MG63 (cell line): ENCODE measurements at places on chromosomes 16 and 17. TPM values are rescaled to one million over a fixed set of nuclear protein-coding genes. Genes with fewer than 3 reads are reported as not detected.

DNA sequence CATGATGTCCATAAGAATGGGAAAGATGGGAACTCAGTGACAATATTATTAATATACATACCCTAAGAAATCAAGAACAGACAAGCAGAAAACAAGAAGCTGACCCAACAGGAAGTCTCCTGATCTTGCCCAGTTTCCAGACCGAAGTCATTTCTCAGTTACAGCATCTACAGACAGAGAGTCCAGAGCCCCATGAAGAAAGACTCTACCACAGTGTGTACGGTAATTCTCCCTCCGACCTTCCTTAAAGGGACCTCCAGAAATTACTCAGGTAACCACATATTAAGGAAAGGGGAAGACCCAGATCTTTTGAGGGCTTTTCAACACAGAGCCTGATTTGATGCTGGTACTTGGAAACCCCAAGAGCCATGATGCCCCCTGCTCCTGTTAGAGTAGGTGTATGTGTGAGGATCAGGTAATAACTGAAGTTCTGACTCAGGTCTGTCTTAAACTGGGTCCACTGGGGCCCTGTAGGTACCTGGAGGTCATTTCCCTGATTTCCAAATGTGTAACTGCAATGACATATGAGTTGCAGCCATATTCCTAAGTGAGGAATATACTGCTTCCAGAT lies 132.4 kb downstream of the ABCA8 start:
- no peak for DNase-seq

The SULT1A4 gene
- 6.1 TPM in 1 of 2 replicates, not detected in the other for total RNA-seq

The ACE gene
- 0.40 TPM in 1 of 2 replicates, not detected in the other for total RNA-seq

DNA sequence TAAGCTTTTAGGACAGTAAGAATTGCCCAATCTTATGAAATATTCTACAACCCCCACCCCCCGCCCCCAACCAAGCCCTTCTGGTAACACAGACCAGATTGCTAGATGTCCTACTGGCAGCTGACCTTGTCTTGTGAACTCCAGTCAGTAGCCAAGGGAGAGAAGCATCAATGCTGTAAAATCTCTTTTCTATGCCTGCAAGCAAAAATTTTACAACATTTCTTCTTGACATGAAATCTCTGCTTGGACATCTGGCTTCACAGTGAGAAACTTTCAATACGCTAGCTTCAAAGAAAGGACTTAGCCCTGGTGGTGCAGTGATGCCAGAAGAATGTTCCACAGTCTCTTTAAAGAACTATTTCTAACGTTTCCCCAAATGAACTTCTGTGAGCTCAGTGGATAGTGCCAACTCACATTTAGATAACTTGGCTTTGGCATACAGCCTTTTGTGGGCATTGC lies 169.3 kb upstream of the AXIN2 start:
- no peak for DNase-seq

- peak; percentile 44 for DNase-seq
Measured at GRCh38 chr16:84952335-84953189, 58.8 kb downstream of the ZDHHC7 start.

The SLX1A gene
- total RNA-seq = 30.9 and 54.9 TPM in 2 replicates

DNA sequence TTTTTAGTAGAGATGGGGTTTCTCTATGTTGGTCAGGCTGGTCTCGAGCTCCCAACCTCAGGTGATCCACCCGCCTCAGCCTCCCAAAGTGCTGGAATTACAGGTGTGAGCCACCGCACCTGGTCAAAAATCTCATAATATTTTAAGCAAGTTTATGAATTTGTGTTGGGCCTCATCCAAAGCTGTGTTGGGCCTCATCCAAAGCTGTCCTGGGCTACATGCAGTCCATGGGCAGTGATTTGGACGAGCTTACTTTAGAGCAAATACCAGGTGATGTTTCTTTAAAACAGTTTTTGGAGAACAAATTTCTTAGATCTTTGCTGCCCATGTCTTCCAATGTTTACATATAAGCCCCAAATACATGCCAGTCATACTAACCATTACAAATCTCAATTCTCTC lies 84.4 kb upstream of the C17orf78 start:
- DNase-seq = no peak

GRCh38 chr16:55917373-55918160 lies 42.4 kb upstream of the CES5A start:
- no peak for DNase-seq

The COPZ2 gene
- 91.7 and 130 TPM in 2 replicates for total RNA-seq

GRCh38 chr17:59565959-59566324 lies 532 bp downstream of the DHX40 start:
- peak; percentile 73 for DNase-seq

DNA sequence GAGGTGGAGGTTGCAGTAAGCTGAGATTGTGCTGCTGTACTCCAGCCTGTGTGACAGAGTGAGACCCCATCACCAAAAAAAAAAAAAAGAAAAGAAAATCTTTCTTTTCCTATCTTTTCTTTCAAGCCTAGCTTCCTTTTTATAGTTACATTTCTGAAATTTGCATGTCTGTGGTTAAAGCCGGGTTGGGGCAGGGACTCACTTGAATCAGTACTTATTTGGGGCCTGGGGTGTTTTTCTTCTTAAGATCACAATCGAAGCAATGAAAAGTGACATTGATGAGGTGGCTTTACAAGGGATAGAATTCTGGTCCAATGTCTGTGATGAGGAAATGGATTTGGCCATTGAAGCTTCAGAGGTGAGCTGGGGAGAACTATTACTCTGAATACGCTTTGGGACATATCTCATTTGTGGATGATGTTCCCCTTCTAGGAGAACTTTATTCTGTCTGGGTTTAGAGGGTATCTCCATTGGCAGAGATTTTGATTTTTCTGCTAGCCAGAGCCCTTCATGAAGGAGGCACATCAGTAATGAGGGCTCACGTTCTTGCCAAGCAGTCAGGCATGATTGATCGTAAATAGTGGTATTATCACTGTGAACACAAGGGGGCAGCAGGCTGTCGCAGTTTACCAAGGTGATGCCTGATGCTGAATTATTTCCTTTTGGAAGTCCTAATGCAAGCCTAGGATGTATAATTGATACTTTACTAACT lies 14.3 kb downstream of the KPNB1 start:
- peak; percentile 35 for DNase-seq

The CBFA2T3 gene
- total RNA-seq = not detected in 2 replicates

The TP53TG3B gene
- 0.22 and 1.4 TPM in 2 replicates for total RNA-seq

DNA sequence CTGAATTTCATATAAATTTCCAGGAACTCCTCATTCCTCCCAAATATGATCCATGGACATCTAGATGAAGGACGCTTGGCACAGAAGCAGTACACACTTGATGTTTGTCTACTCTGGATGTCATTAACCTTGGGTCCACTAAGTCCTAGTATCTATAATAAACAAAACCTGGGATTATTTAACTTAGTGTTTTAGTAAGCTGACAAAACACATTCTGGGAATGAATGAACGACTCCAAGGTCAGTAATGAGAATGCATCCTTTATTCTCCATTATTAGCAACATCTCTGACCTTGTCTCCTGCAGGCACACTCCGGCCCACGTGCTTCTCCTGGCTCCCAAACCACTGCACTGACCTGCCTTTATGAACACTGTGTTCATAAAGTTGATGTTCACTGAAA lies 24.1 kb upstream of the CDYL2 start:
- no peak for DNase-seq

The CCR7 gene
- not detected in 2 replicates for total RNA-seq

GRCh38 chr17:12693640-12694039 lies 27.9 kb downstream of the MYOCD start:
- no peak for DNase-seq

- peak; percentile 47 for DNase-seq
Measured at GRCh38 chr17:13002761-13003453, 14.9 kb downstream of the ELAC2 start.

The CACNG1 gene
- not detected in 2 replicates for total RNA-seq

- DNase-seq = no peak
Measured at GRCh38 chr16:30184096-30184890, 891 bp downstream of the CORO1A start.

The DPEP3 gene
- not detected in 2 replicates for total RNA-seq

The RNF157 gene
- 0.40 and 0.94 TPM in 2 replicates for total RNA-seq

GRCh38 chr17:43822570-43823190 lies 10.3 kb downstream of the MPP3 start:
- DNase-seq = no peak

- peak; percentile 72 for DNase-seq
Measured at GRCh38 chr17:40307001-40307730, 1.8 kb upstream of the RARA start.

The BCO1 gene
- not detected in 2 replicates for total RNA-seq

DNA sequence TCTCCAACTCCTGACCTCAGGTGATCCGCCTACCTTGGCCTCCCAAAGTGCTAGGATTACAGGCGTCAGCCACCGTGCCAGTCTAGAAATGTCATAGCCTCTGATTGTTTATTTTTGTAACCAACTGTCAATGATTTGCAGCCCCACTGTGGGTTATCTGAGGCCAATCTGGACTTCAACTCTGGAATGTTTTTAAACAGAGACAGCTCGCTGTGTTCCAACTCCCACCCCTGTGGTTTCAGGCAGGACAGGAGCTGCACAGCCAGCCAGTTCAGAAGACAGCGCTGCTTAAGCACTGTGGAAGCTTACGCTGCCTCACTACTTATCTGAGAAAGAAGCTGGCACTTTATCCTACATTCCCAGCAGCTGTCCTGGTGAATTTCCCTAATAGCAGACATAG lies 19.5 kb downstream of the MRM3 start:
- DNase-seq = peak; percentile 33
